ENCODE measurements at places on chromosomes 2 and 18. TPM values are rescaled to one million over a fixed set of nuclear protein-coding genes. Genes with fewer than 3 reads are reported as not detected.

GRCh38 chr2:84158605-84159004, 300.5 kb downstream of the SUCLG1 start:
- DNase-seq, result no peak

GRCh38 chr2:41914936-41915335, 132.9 kb upstream of the PKDCC start:
- no peak for DNase-seq

GRCh38 chr2:74756356-74756890, 77.5 kb upstream of the HK2 start:
- DNase-seq, result no peak

DNA sequence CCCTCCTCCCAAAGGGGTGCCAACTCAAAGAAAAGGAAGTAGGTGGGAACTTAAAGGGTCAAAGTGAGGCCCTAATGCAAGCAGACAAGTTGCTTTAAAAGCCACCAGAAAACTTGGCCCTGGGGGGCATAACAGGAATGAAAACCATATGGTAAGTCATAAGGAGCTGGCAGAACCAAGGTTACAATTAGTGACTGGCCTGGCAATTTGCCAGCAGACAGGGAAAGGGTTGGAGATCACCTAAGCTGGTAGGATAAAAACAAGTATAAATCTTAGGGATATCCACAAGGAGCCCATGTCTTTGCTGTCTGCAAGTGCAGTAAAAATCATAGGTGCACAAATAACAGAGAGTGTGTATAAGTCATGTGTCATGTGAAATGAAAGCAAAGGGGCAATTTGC, 256.7 kb upstream of the LRRTM4 start:
- no peak for DNase-seq

- no peak for DNase-seq
Measured at GRCh38 chr2:216188559-216188850, 79.4 kb downstream of the XRCC5 start.

Gene CYP26B1
- 2.4 TPM for total RNA-seq

Gene FAM161A
- total RNA-seq, result 1.5 TPM
